Right hindlimb (tissue), 1 donor: ENCODE measurements at places on chromosomes 2 and 18.

DNA sequence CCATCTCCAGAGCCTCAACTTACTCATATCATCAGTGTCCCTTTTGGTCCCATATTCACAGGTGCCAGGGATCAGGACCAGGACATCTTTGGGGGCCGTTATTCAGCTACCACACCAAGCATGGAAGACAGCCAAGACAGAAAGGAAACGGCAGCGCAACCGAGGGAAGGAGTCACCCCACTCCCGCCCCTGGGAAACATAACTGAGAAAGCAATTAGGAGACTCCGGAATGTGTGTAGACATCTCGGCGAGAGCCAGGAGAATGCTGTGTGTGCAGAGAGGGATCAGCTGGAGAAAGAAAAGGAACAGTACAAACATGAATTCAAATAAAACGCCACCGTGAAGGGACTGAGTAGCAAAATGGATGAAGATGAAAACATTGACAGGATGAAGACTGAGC is 13.4 kb upstream of the BOK start:
- no peak for DNase-seq

DNA sequence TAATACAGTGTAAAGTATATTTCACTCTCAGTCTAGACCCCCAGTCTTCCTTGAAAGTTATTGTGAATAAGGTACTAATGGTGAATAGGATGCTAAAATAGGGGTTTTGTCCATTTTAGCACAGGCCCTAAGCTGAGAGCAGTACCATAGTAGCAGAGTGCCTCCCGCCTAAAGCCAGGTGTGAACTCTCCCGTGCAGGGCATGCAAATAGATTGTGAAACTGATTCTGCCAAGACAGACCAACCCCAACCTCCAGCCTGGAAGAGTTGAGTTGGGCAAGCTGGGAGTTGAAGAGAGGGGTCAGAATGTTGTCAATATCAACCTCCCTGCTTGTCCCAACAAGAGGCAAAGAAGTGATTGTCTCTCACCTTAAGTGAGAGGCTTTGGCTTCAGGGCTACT is 97.4 kb upstream of the CYRIA start:
- DNase-seq = no peak

- peak; percentile 47 for DNase-seq
These were observed 1.5 kb downstream of the EPAS1 start for GRCh38 chr2:46298522-46299353.

- no peak for DNase-seq
These were observed 342.6 kb upstream of the HS6ST1 start for GRCh38 chr2:128661311-128661710.

GRCh38 chr2:226905718-226906117 is 69.9 kb downstream of the RHBDD1 start:
- DNase-seq = no peak

- no peak for DNase-seq
These were observed 119.8 kb downstream of the PTPN4 start for GRCh38 chr2:119879502-119879901.

DNA sequence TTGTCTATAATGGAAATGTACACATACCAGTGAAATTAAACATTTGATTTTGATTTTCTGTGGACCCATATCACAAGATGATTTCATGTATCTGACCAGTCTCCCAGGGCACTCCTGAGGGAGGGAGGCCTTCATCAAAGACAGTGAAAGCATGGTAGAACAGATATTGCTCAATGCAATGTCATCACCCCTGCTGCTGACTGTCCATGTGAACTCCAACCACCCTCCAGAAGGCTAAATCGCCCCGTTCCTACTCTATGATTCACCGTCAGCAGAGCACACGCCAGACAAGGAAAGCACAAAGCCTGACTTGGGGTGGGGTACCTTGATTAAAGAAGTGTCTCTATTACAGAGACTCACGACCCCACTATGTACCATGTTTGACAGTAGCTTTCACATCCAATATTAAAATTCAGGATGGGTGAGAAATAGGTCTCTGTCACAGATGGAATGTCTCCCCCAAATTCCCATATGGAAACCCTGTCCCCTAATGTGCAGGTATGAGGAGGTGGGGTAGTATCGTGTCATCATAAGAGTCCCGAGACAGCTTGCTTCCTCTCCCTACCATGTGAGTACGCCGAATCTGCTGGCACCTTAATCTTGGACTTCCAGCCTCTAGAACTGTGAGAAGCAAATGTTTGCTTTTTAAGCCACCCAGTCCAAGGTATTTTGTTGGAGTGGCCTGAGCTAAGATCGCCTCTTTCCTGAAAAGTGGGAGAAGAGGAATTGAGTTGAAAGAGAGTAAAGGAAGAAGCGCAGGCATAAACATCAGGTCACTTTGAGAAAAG is 42.4 kb downstream of the CYB5A start:
- no peak for DNase-seq

GRCh38 chr18:48184118-48184517 is 225.1 kb downstream of the ZBTB7C start:
- DNase-seq = no peak

- no peak for DNase-seq
These were observed 245.6 kb upstream of the TCF4 start for GRCh38 chr18:55833543-55833942.

DNA sequence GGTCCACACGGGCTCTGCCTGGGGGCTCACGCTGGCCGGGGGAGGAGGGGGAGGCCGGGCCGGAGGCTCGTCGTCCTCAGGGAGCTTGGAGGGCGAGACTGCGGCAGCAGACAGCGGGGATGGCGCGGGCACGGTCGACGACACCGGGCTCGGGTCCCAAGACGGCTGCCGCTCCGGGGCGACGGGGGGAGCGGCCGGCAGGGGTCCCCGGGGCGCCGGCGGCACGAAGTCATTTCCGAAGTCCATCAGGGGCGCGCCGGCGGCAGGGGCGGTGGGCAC is 491 bp downstream of the RTN4 start:
- DNase-seq = no peak

- no peak for DNase-seq
These were observed 213 bp downstream of the DOK6 start for GRCh38 chr18:69400976-69401225.

GRCh38 chr2:237721458-237721857 is 77.1 kb upstream of the RBM44 start:
- no peak for DNase-seq

GRCh38 chr2:8620611-8621382 is 61.1 kb upstream of the ID2 start:
- DNase-seq = no peak

DNA sequence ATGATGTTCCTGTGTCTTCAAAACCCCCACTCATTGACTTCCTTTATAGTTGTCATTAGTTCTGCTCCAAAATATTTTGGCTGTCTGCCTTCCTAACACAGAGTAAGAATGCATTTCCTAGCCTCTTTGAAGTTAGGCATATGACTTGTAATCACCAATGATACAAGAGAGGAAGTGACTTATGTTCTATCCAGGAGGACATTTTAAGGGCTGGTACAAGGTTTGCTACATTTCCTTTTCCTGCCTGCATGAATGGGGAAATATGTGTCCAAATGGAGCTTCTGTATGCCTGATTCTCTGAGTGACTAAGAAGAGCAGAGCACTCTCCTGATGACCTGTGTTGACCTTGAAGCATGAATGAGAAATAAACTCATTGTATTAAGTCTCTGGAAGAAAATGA is 115.1 kb downstream of the PLCL1 start:
- DNase-seq = no peak

DNA sequence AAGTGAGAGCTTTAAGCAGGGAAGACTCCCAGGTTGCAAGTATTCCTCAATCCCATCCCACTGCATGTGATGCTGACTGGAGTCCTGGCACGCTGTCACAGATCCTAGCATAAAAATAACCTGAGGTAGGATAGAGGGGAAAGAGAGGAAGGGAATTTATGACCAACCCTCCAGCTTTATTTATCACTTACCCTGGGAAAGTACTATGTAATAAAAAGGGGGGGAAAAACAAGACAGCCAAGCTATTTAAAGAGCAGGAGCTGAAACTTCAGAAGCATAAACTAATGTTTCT is 122.2 kb downstream of the SLC8A1 start:
- DNase-seq = peak; percentile 44

- DNase-seq = no peak
These were observed 180.2 kb upstream of the RAB6C start for GRCh38 chr2:129799036-129799958.

DNA sequence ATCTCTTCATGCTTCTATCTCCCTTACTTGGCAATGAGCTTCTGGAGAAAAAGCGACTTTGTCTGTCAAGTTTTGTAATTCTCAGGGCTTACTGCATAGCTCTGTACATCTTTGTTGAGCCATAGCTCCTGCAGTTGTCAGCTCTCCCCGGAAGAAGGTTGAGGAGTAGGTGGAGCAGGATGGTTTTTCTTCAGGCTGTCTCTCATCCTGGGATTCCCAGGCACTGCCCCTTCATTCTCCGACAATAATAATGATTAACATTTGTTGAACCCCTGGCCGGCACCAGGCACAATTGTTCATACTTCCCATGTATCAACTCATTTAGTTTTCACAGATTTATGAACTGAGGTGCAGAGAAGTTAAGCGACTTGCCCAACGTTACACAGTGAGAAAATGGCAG is 23.5 kb upstream of the RHOB start:
- no peak for DNase-seq

DNA sequence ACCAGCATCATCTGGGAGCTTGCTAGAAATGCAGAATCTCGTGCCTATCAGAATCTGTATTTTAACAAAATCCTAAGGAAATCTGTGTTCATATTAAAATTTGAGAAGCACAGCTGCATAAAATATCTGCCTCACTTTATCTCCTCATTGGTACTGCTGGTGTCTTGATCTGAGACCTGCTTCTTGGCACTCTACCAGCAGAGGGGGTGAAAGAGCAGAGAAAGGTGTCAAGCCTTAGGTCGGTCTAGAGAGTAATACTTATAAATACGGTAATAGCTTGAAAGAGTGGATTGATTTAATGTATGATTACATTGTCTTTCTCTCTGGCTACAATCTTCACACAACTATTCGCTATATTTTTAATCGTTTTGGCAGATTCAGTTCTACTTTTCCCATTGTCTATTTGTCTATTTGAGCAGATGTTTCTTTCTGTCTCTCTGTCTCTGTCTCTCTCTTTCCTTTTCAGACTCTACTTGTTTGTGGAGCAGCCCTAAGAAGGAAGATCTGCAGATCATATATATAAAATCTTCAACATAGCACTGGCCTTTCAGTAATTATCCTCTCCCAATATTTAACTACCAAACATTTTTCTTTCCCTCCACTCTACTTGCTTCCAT is 1.7 kb upstream of the GCG start:
- peak; percentile 47 for DNase-seq

DNA sequence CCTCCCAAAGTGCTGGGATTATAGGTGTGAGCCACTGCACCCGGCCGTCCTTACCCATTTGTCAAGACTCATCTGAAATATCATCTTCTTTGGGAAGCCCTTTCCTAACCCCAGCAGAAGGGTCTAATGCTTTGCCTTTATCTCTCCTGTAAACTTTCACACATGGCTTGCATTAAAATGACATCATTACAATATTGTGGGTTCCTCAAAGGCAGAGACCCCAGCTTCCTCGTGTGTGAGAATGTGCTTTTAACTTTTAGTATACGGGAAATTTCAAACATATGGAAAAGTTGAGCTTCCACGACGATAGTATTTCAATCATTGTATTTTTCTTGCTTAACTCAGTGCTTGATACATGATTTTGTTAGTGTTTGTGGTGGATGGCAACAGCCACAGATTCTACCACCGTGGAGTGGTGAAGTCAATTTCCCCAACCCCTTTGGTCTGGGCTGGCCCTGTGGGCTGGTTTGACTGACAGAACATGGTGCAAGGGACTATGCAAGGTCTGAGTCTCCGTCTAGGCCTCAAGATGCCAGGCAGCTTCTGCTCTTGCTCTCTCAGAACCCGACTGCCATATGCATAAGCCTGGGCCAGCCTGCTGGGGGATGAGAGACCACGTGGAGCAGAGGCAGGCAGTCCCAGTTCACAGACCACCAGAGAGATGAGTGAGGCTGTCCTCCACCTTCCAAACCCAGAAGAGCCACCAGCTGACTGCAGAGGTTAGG is 39.9 kb downstream of the NGEF start:
- DNase-seq = no peak

DNA sequence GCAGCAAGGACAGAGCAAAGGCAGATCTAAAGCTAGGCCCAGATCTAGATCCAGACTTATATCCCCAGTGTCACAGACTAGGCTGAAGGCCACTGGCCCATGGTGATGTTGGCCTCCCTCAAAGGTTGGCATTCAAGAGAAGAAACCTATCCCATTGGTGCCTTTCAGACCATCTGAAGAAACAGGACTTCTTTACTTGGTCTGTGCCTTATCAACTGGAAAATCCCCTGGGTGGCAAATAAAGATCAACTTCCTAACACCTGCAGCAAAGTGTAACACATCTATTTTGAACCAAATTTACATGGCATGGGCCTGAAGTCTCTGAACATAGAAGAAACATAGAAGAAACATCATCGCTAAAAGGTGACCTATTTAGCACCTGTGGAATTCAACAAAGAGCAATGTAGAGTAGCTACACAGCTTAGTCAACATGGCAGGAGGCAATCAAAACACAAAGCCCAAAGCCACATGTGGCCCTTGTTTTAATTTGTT is 35.8 kb downstream of the METTL4 start:
- DNase-seq = no peak

- no peak for DNase-seq
These were observed 5.0 kb upstream of the ATP9B start for GRCh38 chr18:79064228-79064627.

- no peak for DNase-seq
These were observed 110.2 kb downstream of the TNS1 start for GRCh38 chr2:217892560-217892959.

GRCh38 chr2:196284866-196285557 is 113.6 kb upstream of the STK17B start:
- no peak for DNase-seq

DNA sequence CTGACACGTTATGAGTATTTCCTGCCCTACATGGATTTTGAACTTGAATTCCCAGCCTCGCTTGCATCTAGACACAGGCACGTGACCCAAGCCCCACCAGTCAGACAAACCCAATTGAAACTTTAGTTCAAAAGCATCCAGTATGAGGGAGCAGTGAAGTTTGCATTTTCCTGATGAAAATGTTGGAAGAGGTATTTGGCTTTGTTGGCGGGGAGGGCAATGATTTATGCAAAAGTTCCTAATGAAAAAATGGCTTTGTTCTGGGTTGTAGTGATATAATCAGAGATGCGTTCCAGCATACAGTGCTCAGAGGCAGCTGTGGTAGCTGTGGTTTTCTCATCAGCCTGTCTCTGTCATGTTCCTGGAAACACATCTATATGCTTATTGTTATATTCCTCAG is 36.8 kb upstream of the CPS1 start:
- no peak for DNase-seq

DNA sequence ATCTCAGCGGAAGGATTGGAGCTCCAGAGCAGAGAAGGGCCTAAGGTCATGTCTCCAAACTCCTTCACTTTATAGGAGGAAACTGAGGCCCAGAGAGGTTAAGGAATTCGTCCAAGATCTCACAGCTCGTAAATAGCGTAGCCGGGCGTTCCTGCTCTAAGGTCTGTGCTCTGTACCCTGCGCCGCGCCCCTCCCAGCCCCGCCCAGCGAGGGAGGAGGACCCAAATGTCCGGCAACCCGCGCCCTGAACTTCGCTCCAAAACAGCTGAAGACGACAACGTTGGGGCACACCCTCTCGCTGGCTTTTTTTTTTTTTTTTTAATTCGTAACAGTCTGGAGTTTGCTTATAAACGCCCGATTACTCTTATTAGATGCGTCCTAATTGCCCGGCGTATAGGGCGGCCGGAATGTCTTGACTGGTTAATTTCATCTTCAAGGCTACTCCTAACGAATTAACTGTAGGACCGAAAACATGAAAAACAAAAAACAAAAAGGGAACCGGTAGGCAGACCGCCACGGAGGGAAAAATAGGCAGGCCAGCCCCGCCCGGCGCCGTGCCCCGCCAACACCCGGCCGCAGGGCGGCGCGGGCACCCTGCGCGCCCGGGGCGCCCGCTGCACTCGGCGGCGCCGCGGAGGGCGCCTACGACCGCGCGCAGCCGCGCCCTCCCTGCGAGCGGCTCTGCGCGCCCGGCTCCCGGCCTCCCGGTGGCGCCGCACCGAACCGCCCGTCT is 928 bp upstream of the FOSL2 start:
- DNase-seq = peak; percentile 94
